ENCODE measurements at places on chromosomes 2 and 18.

DNA sequence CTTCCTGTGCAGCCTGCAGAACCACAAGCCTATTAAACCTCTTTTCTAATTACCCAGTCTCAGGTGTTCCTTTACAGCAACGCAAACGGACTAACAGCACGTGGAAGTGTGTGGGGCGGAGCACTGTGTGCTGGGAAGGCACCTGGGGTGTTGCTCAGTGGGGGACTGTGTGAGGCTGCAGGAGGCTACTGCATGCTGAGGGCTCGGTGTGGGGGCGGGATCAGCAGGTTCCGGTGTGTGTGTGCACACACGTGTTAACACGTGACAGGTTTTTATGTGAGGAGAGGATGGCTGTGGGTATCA is 58.9 kb downstream of the ANKMY1 start:
- no peak for DNase-seq

DNA sequence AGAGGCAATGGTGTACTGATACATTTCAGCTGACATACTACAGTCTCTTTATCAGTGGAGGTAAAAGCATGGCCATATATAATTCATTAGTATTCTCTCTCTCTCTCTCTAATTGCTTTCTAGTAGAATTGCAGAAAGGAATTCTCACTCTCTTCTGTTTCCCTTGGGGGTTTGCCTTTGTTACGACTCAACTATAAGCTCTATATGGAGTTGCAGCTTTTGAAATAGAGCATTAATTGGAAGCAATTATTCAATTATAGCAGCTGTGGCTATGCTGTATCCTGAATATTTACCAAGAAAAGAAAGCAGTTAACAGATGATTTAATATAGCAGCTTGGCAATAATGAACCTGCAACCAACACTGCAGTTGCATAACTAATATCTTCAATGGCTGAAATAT is 132.7 kb upstream of the STON1 start:
- DNase-seq = no peak

DNA sequence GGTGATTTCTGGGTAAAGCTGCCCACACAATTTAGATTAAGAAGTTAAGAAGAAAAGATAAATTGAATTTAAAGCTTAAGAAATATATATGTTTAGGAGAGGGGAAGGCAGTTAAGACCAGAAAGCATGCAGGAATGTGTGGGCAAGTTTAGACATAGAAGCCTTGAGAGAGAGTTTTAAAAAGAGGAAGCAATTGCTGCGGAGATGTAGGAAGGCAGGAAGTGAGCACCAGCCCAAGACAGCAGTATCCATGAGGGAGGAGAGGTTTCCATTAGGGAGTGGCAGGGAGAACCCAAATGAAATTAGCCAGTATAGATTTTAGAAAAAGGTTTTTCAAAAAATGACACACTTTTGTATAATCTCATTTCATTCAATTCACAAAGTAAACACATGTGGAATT is 24.3 kb downstream of the DSC2 start:
- no peak for DNase-seq

DNA sequence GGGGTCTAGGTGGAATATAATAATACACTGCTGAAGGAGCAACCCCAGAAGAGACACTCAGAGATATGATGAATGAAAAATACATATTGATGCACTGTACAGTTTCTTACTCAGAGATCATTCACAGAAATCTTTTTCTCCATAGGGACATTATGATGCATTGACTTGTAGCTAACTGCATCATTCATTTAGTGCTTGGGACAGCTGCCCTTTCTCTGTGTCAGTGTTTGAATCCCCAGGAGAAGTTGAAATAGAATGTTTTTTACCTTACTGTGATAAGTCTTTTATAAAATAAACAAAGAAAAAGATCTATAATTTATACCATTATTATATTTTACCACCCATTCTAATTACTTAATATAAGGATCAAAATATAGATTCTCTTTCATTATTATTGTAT is 91.7 kb upstream of the DSEL start:
- DNase-seq = no peak

DNA sequence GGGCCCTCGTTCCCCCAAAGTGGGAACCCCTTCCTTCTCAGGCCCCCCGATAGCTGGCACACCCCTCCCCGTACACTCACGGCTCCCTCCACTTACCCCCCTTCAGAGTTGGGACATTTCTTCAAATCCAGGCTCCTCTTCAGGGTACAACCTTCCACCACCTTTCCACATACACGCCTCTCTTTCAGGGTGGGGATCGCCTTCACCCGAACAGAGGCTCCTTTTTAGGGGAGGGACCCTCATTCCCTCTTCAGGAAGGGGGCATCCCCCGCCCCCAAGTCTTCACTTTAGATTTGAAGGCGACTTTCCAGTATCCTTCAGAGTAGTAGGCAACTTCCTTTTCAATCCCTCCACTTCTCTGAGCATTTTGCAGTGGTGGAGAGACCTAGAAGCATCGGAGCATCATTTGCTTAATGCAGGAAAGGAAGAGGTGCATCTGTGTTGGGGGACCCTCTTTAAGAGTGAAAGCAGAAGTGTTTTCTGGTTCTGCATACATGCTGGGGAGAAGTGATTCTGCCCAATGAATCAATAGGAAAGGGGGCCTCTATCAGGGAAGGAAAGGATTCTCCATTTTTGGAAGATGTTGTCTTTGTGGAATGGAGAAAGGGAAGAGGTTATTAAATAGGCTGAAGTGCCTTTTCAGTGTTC is 845 bp downstream of the EML4 start:
- peak; percentile 24 for DNase-seq

- no peak for DNase-seq
Measured at GRCh38 chr2:86254576-86255538, 55.6 kb downstream of the MRPL35 start.

GRCh38 chr18:31101183-31102024 is 817 bp downstream of the DSC2 start:
- peak; percentile 17 for DNase-seq

- no peak for DNase-seq
Measured at GRCh38 chr2:54015798-54016699, 45.3 kb upstream of the PSME4 start.

DNA sequence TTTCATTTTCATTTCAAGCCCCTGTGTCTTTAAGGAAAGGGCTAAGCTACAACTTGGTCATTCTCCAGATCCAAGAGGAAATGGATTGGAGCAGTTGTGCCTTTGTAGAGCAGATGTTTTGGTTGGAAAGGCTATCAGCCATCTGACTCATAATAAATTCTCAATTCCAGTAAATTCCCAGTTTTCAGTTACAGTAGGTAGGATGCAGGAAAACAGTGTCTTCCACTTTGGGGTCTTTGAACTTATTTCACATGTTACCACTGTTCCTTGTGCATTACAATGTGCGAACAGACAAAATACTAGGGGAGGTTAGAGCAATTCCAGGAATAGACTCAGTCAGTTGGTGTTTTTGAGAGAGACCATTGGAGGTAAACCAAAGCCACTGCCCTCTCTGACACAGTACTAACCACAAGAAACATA is 211.9 kb downstream of the BABAM2 start:
- no peak for DNase-seq

- no peak for DNase-seq
Measured at GRCh38 chr2:235569837-235570236, 76.0 kb downstream of the AGAP1 start.

- DNase-seq = no peak
Measured at GRCh38 chr2:172586245-172586891, 30.5 kb downstream of the PDK1 start.

GRCh38 chr18:2430191-2430590 is 141.1 kb downstream of the METTL4 start:
- DNase-seq = no peak

DNA sequence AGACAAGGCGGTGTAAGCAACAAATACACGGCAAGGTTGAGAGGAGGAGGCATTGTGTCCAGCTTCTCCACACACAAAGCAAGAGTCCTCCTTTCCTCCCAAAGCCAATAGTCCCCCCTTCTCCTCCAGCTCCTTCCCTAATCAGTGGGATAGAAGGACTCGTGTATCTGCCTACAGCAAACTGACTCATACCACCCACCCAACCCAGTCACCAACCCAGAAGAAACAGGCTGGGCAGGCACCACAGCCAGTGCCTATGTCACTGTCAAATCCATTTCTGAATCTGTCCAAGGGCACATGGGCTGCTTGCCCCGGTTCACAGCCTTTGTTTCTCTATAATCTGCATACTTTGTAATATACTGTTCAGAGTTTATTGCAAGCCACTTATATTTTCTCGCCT is 19.2 kb upstream of the NMS start:
- no peak for DNase-seq

DNA sequence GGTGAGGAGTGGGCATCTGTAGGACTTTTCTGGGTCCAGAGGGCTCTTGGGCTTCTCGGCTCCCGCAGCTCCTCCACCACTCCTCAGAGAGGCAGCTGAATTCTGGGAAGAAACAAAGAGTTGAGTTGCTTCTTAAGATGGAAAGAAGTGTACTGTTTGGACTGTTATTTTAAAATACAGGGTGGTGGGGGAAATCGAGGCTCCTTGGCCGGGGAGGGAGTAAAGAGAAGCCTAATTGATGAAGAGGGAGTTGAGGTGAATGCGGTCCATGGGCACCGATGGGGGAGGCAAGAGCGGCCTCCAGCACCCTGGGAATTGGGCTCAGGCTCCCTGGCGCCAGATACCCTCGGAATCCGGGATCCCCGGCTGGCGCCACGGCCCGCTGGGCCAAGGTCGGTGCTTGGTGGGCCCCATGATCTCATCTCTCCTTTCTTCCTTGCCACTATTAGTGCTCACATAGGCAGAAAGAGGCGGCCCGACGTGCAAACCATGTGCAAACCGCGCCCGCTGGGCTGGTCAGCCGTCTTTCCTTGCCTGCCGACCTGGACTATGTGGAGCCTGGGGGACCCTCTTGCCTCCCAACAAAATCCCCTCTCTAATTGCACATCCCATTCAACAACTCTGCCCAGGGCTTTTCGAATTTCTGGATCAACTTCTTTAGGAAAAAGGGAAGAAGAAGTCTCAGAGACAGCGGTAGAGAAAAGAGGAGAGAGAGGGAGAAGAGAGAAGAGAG is 604 bp upstream of the SIX3 start:
- no peak for DNase-seq

DNA sequence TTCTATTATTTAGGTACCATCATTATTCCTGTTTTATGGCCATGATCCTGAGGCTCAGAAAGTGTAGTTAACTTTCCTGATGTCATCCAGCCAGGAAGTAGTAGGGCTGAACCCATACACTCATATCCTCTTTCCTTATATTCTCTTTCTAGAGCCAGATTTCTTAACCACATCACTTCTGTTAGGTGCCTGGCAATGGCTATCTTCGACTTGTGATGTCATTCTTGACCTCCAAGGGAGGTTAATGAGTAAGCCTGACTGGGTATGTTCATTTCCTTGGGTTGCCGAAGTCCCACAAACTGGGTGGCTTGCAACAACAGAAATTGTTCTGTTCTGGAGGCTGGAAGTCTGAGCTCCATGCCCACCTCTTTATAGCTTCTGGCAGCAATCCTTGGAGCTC is 43.4 kb downstream of the ITGB6 start:
- DNase-seq = no peak

GRCh38 chr2:40652155-40652554 is 200.3 kb upstream of the SLC8A1 start:
- DNase-seq = no peak

- DNase-seq = no peak
Measured at GRCh38 chr2:236239276-236240065, 24.7 kb downstream of the ASB18 start.

- no peak for DNase-seq
Measured at GRCh38 chr2:72676341-72677025, 149.3 kb downstream of the EXOC6B start.

- no peak for DNase-seq
Measured at GRCh38 chr2:147049957-147050356, 794.9 kb upstream of the ACVR2A start.

GRCh38 chr18:75309564-75309963 is 99.0 kb downstream of the TSHZ1 start:
- DNase-seq = no peak

DNA sequence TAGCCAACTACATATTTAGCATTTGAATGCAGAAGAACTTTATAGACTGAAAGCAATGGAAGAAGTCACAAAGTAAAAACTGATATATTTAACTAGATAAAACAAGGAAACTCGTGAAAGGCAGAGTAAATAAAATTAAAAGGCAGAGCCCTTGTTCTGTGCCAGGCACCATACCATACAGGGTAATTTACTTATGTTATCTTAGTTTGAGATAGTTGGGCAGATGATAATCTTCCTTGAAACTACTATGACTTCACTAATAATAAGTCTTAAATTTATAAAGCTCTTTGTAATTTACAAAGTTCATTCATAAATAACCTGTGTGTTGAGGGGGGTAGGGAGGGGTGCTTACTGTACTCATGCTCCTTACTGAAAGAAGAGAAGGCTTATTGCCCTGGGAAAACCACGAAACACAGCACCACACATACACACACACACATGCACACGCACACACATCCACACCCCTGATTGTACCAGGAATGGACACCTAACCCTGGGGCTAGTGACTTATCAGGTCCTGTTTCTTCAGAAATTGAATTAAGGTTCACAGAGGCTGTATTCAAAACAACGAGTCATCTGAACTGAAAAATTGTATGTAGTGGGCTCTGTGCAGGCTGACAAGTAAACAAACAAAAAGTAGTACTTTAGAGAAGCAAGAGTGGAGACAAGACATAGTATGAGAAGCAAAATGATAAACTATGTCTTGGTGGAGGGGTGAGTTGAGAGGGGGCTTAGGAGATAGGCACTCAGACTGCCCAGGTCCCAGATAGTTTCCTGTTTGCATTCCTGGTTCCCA is 38.1 kb downstream of the AGFG1 start:
- peak; percentile 42 for DNase-seq

DNA sequence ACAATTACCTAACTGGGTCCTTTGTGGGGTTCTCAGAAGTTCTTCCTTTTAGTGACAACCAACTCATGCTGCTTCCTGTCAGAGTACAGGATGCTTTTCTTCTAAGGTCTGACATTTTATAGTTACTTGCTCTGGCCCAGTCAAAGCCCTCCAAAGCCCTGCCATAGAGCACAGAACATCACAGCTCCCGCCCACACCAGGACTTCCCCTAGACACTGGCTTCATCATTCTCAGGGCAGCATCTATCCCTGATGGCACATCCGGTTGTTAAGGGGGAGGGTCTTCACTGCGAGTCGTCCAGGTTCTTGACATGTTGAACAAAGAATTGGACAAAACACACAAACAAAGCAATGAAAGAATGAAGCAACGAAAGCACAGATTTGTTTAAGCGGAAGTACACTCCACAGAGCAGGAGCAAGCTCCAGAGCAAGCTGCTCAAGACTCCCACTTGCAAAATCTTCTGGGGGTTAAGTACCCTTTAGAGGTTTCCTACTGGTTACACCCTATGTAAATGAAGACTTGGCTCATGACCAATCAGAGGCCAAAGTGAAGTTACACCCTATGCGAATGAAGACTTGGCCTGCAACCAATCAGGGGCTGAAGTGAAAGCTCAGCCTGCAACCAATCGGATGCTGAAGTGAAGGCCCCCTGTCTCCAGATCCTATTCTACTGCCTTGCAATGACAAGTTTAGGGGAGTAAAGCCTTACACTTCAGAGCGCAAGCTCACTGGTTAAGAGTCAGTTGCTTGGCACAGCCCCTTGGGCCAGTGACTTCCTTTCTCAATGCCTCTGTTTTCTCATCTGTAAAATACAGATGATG is 79.0 kb downstream of the HDAC4 start:
- DNase-seq = peak; percentile 85
